ENCODE measurements at places on chromosomes 12 and 14. TPM values are rescaled to one million over a fixed set of nuclear protein-coding genes. Genes with fewer than 3 reads are reported as not detected.
A peak's percentile ranks its signal among the peaks of the same experiment; 100 is the strongest.

MFAP5 gene
- total RNA-seq, result 9.0 TPM

SERPINA9 gene
- total RNA-seq, result not detected

DNA sequence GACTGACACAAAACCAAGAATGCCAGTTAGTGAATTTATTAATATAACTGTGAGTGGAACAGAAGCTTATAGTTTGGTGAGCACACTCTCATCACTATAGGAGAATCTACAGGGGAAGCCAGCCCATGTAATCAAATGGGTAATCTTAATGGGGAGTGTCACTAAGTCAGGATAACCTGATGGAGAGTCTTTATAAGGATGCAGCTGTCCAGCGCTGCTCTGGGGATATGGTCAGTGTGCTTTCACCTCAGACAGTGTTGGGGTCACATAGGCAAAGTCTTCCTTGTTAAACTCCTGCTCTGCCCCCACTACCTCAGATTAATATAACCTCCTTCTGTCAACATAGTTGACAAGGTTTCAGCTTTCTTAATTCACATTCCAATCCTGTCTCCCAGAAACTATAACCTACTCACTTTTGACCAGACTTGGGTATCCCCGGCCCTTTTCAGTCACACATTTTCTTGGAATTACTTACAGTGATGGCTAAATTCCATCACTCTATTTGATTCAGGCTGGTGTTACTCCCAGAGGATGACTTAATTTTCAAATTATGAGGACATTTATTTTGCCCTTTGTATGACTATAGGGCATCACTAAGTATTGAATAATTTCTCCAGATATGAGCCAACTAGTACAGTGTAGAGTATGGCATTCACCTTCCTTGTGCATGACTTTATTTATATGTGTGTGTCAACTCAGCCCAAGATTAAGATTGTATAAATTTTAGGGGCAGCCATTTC lies 13.2 kb downstream of the STK38L start:
- peak; percentile 67 for DNase-seq

GRCh38 chr12:31508436-31509150 lies 82.3 kb downstream of the DENND5B start:
- DNase-seq, result no peak
